Fibroblast of skin of left quadriceps (primary cell): ENCODE measurements at places on chromosomes 7 and 10.

DNA sequence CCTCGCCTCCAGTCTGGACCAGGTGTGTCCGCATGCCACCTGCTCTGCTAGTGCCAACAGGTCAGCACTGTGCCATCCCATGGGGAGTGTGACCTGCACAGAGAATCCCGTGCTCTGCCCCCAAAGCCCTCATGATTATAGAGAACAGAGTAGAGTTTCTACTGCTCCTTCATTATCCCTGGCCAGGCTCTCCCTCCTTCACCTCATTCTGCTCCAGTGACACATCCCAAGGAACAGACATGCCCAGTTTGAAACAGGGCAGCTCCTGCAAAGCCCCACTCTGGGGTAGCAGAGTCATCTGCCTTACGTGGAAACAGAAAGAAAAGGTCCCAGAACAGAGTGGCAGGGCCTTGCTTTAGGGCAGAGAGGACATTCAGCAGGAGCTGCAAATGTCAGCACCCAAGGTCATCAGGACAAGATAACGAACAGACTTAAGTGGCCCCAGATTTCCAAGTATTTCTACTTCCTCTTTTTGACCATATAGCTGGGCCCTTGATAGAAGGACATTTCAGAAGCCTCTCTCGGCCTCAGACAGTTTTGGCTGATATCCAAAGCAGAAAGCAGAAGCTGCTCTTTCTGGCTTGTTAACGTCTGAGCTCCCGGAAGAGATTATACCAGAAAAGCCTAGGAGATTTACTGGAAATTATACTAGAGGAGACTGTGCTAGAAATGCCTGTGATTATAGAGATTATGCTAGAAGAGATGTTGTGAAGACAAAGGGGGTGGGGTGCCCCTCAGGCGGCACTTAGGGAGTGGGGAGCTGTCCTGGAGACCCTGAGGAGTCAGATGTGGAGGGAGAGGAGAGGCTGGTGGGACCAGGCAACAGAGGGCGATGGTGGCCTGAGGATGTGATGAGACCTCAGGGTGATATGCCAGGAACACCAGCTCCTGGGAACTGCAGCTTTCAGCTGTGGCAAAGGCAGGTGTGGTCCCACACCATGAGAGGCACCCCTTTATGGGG, 12.6 kb downstream of the TMEM176B start:
- DNase-seq: no peak

- DNase-seq: no peak
Measured at GRCh38 chr7:7862393-7862792, 106.2 kb upstream of the GLCCI1 start.

- DNase-seq: peak; percentile 71
Measured at GRCh38 chr7:155665957-155666287, 21.5 kb downstream of the RBM33 start.

- no peak for DNase-seq
Measured at GRCh38 chr10:71525721-71526120, 129.0 kb downstream of the CDH23 start.

GRCh38 chr10:44463511-44464121, 78.7 kb upstream of the CXCL12 start:
- no peak for DNase-seq
